Jurkat, Clone E6-1 (cell line): ENCODE measurements at places on chromosomes 3 and 15.

GRCh38 chr3:122642935-122643334 is 37.7 kb upstream of the PARP14 start:
- no peak for DNase-seq

DNA sequence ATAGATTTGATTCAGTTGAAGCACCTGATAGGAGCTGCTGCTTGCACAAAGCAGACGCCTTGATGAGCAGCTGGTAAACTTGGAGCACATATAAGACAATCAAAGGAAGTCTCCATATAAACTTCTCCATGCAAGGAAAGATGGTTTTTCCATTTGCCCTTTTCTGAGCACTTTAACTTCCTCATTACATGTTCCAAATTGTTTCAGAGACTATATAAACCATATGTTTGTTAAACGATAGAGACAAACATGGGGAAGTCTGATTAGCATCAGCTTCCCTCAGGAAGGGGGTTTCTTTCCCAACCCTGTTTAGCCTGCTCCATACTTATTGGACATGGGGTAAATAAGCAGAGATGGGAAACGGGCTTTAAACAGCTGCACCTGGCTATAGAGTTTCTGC is 88.0 kb downstream of the DHX36 start:
- DNase-seq: no peak

- no peak for DNase-seq
Observed at GRCh38 chr3:51337666-51338065, 47.4 kb upstream of the MANF start.

- DNase-seq: no peak
Observed at GRCh38 chr3:35936571-35936970, 297.2 kb downstream of the ARPP21 start.

DNA sequence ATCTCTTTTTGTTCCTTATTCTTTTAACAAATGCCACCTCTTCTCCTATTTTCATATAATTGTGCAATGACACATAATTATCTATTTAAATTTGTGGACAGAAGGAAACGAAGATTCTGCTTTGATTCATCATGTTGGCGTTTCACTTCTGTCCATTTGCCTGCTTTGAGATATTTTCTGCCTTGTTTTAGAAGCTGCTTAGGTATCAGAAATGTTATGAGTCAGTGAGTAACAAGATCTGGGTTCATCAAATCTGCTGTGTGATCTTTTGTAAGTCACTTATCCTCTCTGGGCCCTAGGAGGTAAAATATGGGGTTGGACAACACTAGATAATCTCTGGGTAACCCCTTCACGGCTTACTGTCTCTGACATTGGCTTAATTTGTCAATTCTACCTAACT is 7.3 kb upstream of the MINDY4B start:
- no peak for DNase-seq

- no peak for DNase-seq
Observed at GRCh38 chr3:95319921-95320494, 1257.1 kb downstream of the NSUN3 start.

DNA sequence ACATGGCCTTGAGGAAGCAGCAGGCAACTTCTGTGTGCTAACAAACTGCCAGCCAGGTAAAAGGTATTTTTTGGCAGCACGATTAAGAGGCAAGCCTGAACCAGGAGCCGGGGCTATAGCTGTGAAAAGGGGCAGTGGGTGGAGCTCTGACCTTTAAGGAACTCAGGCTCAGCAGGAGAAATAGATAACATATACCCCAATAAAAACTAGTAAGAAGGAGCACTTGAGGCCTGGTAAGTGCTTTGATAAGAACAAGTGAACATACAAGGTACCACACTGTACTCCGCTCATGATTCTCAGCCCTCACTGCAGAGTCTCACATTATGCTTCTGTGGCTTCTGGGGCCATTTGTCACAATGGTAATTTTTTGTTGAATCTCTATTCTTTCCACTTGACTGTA is 5.4 kb downstream of the FYCO1 start:
- DNase-seq: no peak
